ENCODE measurements at places on chromosomes 7 and 10.

DNA sequence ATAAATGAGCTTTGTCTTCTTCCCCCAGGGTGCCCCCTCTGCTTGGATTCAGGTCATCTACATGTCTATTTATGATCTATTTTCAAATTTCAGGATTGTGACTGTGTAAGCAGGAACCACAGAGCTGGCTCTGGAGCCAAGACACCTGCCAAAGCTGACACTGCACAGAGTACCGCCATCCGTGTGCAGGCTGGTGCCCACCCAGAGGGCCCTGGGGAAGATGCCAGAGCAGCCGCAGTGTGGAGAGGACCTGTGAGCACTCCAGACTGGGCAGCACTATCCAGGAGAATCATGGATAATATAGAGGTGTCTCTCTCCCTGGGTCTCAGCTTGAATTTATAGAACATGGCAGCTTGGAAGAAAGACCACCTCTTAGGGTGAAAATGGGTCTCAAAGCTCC, 577.5 kb downstream of the GRID1 start:
- DNase-seq, result no peak
- H3K4me3 ChIP-seq, result no peak overlapping the region
- H3K27me3 ChIP-seq, result no peaks in the 10 kb centered on the region

GRCh38 chr10:113261161-113261560, 291.7 kb upstream of the HABP2 start:
- no peak overlapping the region for H3K27ac ChIP-seq
- no peaks in the 10 kb centered on the region for H3K4me1 ChIP-seq
- H3K4me3 ChIP-seq, result no peak overlapping the region

GRCh38 chr7:64775289-64775688, 18.9 kb upstream of the ZNF138 start:
- DNase-seq, result no peak
- H3K36me3 ChIP-seq, result no peaks in the 10 kb centered on the region
- H3K4me3 ChIP-seq, result no peak overlapping the region
- H3K4me1 ChIP-seq, result no peaks in the 10 kb centered on the region

DNA sequence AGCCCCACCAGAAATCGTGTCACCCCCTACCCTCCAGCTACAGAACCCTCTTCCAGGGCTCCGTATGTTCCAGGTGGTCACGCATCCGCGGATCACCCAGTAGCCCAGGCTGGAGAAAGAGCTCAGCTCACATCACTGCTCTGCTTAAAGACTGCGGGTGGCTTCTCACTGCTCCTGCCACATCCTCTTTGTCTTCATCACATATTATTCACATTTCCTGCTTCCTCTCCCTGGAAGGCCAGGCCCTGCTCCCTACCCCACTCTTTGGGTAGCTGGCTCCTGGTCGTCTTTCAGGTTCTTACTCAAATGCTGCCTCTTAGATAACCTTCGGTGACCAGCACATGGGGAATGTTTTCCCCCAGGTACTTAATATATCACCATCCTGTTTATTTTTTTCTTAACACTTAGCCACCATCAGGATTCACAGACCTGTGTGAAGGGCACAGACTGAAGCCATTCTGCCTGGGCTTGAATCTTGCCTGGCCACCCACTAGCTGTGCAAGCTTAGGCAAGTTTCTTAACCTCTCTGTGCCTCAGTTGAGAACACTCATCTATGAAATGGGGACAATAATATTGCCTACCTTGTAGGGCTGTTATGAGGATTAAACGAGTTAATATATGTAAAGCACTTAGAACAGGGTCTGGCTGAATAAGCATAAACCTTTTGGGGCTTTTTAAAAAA, 307.8 kb downstream of the PRPF18 start:
- no peaks in the 10 kb centered on the region for H3K36me3 ChIP-seq
- peaks cover 27% of the 10 kb centered on the region for H3K4me1 ChIP-seq
- DNase-seq, result peak; percentile 26
- H3K4me3 ChIP-seq, result no peak overlapping the region

GRCh38 chr7:47405921-47406800, 175.8 kb downstream of the TNS3 start:
- peaks cover 9% of the 10 kb centered on the region for H3K4me1 ChIP-seq
- no peaks in the 10 kb centered on the region for H3K27me3 ChIP-seq
- H3K36me3 ChIP-seq, result peaks cover 5% of the 10 kb centered on the region
- H3K4me3 ChIP-seq, result no peak overlapping the region
- DNase-seq, result peak; percentile 69

DNA sequence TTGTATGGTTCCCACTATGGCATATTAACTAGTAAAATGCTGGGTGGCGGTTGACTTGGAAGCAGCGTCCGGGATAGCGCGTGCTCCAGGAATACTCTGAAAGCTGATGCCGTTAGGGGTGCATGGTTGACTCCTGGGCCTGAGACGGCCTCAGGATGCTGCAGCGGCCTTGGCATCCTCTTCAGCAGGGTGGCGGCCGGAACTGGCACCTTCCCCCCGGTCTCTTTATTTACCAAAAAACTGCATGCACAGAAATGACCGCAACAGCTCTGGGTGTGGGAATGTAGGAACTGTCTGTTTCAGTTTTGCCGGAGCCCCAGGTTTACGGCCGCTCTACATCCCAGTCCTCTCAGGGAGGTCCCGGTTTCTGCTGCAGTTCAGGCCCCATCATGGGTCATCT, 28.8 kb downstream of the PFKP start:
- H3K4me3 ChIP-seq, result peak overlapping the region; percentile 11
- peaks cover 18% of the 10 kb centered on the region for H3K36me3 ChIP-seq
- peaks cover 51% of the 10 kb centered on the region for H3K4me1 ChIP-seq
- DNase-seq, result peak; percentile 27
- no peaks in the 10 kb centered on the region for H3K27me3 ChIP-seq

DNA sequence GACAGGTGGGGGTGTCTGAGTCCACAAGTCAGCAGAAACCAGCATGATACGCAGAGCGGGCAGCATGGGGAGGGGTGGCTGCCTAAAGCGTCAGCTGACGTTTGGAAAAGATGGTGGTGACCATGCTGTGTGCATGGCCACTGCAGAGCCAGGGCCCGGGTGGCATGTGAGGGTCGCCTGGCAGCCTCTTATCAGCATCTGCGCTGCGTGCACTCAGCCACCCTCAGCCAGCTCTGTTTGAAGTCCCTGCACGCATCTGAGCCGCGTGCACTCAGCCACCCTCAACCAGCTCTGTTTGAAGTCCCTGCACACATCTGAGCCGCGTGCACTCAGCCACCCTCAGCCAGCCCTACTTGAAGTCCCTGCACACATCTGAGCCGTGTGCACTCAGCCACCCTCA, 61.5 kb downstream of the WDR37 start:
- no peak for DNase-seq
- no peaks in the 10 kb centered on the region for H3K4me1 ChIP-seq
- H3K27ac ChIP-seq, result no peak overlapping the region
- no peak overlapping the region for H3K4me3 ChIP-seq
- H3K27me3 ChIP-seq, result no peaks in the 10 kb centered on the region

DNA sequence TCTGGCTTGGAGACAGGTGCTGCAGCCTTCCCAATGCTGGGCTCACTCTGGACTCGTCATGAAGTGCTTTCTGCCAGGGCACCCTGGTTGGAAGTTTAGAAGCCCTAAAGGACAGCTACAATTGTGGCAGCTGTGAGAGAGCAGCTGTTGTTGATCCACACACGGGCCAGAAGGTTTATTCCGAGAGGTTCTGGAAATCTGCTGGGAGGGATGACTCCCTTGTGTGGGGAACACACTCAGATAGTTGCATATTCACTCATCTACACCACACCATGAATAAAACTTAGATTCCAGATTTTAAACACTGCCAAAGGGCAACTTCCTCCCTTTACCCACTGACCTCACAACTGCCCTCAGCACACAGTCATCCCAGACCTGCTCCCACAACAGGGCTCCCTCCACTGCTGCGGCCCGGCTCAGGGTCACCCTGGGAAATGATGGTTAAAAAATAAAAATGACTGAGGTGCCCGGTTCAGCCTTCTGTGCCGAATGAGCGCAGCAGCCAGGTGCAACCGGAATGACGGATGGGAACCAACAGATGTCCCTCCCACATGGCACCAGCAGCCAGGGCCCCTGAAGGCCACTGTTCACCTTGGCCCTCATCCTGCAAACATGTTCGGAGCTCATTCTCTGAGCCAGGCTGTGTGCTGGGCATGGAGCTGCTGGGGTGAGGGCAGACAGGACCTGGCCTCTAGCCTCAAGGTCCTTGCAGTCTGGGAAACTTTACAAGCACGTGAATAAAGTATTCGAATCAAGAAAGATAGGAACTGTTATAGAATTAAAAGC, 40.2 kb downstream of the ASB13 start:
- no peak for DNase-seq
- no peaks in the 10 kb centered on the region for H3K36me3 ChIP-seq
- no peaks in the 10 kb centered on the region for H3K27me3 ChIP-seq
- H3K4me3 ChIP-seq, result no peak overlapping the region

DNA sequence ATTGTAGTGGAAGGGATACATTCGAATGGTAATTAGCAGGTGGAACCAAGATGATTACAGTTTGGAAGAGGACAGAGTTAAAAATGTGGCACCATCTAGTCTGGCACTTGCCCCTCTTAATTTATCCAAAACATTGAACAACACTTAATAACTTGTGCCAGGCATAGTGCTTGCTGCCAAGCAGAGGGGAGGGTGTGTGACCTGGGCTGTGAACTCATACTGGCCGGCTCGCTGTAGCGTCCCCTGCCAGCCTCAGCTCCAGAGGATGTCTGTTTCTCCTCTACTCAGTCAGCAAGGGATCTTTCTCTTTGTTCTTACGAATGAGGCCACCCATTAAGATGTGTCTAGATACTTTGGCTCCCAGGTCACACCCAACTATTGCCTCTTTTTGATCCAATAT, 179.4 kb upstream of the INHBA start:
- no peak overlapping the region for H3K4me3 ChIP-seq
- no peaks in the 10 kb centered on the region for H3K36me3 ChIP-seq
- H3K4me1 ChIP-seq, result peaks cover 69% of the 10 kb centered on the region
- no peaks in the 10 kb centered on the region for H3K27me3 ChIP-seq

DNA sequence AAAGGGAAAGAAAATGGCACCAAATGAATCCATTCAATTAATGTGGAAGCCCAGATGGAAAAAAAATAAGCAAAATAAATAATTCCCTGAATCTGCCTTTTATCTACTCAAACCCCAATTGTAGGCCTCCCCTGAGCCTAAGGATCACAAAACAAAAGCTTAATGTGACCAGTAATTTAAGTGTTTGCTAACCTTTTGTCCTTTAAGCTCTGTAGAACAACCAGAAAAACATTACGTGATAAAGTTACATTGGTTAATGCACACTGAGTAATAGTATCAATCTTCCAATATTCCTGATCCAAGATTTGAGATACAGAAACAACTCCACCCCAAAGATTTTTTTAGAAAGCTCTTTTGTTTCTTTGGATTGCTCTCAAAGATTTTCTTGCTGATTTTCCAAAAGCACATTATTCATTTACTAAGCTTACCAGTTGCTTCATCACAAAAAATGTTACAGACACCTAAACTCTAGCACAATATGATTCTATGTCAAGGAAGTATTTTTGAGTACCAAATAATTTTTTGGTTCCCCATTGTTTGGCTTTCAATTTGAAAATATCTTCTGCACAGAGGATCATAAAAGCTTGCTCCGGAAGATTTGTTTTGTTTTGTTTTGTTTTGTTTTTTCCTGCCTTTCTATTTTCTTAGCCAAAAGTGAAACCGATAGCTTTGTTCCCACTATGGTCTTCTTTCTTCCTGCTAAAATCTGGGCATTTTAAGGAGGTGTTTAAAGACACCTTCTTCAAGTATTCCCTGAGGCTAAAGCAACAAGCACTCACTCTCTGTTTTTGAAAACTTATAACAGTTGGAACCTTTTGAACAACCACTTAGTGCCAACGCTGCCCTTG, 54.2 kb downstream of the TRIL start:
- no peak overlapping the region for H3K27ac ChIP-seq
- H3K27me3 ChIP-seq, result no peaks in the 10 kb centered on the region
- H3K4me1 ChIP-seq, result no peaks in the 10 kb centered on the region
- H3K4me3 ChIP-seq, result peak overlapping the region; percentile 21
- H3K36me3 ChIP-seq, result no peaks in the 10 kb centered on the region
- DNase-seq, result no peak

- H3K27me3 ChIP-seq, result no peaks in the 10 kb centered on the region
- H3K4me1 ChIP-seq, result no peaks in the 10 kb centered on the region
- H3K27ac ChIP-seq, result no peak overlapping the region
- no peak for DNase-seq
- H3K36me3 ChIP-seq, result no peaks in the 10 kb centered on the region
These were observed 149.6 kb downstream of the ADK start for GRCh38 chr10:74300666-74301065.

DNA sequence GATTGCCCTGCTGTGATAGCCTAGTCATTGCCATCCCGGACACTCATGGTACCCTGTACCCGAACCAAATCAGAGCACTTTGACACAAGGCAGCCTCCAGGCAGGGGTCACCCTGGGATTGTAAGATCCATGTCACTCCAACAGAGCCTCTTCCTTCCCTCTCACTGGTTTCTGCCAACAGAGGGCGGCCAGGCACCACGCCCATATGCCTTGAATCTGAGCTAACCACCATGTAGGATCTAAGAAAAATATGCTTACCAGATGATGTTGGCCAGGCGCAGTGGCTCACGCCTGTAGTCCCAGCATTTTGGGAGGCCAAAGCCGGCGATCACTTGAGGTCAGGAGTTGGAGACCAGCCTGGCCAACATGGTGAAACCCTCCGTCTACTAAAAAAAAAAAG, 389.2 kb upstream of the KLF6 start:
- no peak for DNase-seq
- no peak overlapping the region for H3K4me3 ChIP-seq
- no peaks in the 10 kb centered on the region for H3K36me3 ChIP-seq
- no peaks in the 10 kb centered on the region for H3K27me3 ChIP-seq

Measured in astrocyte (in vitro differentiated cells and primary cell).